ENCODE measurements at places on chromosomes 4 and X.

GRCh38 chr4:108783665-108784463 lies 21.0 kb upstream of the ETNPPL start:
- no peak for DNase-seq

DNA sequence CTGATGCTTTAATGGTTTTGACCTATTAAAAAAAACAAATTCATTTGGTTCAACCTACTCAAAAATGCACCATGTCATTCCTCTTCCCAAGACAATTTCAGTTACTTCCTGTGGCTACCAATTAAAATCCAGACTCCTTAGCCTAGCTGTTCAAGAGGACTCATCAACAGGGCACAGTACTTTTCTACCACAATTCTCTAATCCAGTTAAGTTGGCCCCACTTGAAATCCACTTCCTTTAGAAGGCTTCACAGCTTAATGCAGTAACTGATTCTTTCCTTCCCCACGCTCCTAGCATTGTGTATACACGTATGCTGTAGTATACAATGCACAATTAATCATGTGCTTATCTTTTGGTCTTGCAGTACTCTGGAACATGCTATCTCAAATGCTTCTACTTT lies 129.8 kb downstream of the UGT8 start:
- DNase-seq, result no peak

GRCh38 chr4:82261084-82261483 lies 112.7 kb downstream of the HNRNPD start:
- DNase-seq, result no peak

GRCh38 chrX:107228486-107228819 lies 22.0 kb downstream of the DNAAF6 start:
- DNase-seq, result no peak

DNA sequence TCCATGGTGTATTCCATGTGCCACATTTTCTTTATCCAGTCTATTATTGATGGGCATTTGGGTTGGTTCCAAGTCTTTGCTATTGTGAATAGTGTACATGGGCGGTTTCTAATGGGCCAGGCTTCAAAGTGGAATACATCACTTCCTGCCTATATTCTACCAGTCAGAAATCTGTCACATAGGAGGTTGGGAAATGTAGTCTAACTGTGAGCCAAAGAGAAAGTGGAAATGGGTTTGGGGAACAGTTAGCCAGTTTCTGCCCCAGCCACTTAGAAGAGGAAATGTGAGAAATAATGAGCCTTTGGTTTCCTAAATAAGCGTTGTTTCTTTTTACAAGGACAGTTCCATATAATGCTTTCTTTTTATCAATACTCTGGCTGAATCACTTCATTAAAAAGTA lies 85.1 kb upstream of the AP1S2 start:
- no peak for DNase-seq

- DNase-seq, result peak; percentile 60
Measured at GRCh38 chrX:47191331-47191730, 2.3 kb upstream of the UBA1 start.

- peak; percentile 43 for DNase-seq
Measured at GRCh38 chr4:110527156-110527555, 51.2 kb downstream of the ENPEP start.

DNA sequence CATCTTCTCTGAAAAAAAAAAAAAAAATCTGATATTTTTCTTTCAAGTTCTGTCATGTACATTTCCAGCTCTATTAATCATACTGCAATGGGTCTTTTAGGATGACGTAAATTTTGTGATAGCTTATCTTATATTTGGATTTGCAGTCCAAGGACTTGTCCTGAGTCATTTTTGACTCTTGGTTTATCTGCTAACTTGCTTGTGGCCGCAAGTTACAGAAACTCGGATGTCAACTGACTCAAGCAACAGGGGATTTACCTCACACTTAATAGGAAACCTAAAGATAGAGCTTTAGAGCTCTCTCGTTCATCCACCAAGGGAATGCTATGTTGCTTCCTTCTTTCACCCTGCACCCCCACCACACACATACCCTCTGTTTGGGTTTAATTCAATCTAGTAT lies 1433.8 kb upstream of the TENM3 start:
- no peak for DNase-seq

GRCh38 chrX:119942831-119943184 lies 743 bp downstream of the NKAP start:
- no peak for DNase-seq

- no peak for DNase-seq
Measured at GRCh38 chr4:109319684-109320083, 17.2 kb upstream of the COL25A1 start.

GRCh38 chr4:149465955-149466354 lies 349.7 kb downstream of the IQCM start:
- no peak for DNase-seq

- no peak for DNase-seq
Measured at GRCh38 chr4:84939113-84939512, 27.4 kb downstream of the WDFY3 start.

- DNase-seq, result no peak
Measured at GRCh38 chr4:4659871-4660651, 118.2 kb upstream of the STX18 start.

GRCh38 chr4:55675196-55675793 lies 39.2 kb upstream of the NMU start:
- no peak for DNase-seq

DNA sequence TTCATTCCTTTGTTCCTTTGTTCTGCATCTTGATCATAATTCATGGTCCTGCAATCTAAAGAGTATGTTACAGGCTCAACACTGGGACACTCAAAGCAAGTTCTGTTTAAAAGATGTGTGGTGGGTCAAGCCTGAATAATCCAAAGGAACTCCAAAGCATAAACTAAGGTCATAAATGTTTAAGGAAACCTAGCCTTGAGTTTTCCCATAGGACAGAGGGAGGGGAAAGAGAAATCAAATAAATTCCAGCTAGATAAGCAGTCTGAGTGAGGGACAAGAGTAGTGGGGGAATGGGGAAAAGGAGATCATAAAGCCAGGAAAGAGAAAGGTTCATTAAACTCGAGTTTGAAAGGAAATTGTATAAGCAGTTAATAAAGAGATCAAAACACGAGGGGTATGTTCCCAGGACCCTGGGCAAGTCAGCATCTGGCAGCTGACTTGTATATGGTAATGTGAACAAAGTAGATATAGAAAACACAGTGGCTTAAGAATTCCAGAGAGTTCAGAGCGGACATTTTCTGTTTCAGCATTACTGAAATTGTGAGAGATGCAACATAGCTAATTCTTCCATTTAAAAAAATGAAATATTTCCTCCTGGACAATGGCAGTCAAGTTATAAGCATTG lies 125.8 kb upstream of the EDNRA start:
- no peak for DNase-seq

DNA sequence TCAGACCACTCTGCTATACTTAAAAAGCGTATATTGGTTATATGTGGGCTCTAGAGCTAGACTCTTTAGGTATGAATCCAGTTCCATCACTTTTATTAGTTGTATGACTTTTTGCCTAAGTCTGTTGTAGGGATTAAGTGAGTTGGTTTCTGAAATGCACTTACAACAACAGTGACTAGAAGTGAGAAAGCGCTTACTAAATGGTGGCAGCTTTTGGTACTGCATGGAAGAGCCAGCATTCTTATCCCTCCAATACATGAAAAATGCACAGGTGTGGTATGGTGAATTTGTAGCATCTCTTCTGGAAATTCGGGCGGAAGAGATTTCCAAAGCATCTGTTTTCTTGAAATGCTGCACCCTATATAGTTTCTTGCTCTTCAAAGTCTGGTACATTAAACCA lies 117.1 kb downstream of the SPANXA1 start:
- no peak for DNase-seq

GRCh38 chrX:117969782-117970181 lies 146.8 kb downstream of the KLHL13 start:
- no peak for DNase-seq

GRCh38 chr4:119284876-119285780 lies 36.8 kb downstream of the FABP2 start:
- DNase-seq, result no peak

GRCh38 chr4:80521438-80521837 lies 185.9 kb downstream of the CFAP299 start:
- DNase-seq, result no peak
